ENCODE measurements at places on chromosomes 16 and 17. TPM values are rescaled to one million over a fixed set of nuclear protein-coding genes. Genes with fewer than 3 reads are reported as not detected.

EVI2A gene
- 0.94 TPM for total RNA-seq

CCDC102A gene
- total RNA-seq = 9.9 TPM

GNG13 gene
- not detected for total RNA-seq

TMEM88 gene
- 12.0 TPM for total RNA-seq

CBX2 gene
- total RNA-seq = 7.5 TPM

TLCD3A gene
- 13.4 TPM for total RNA-seq

KRTAP4-6 gene
- total RNA-seq = not detected

ZPBP2 gene
- total RNA-seq = not detected

SMARCE1 gene
- total RNA-seq = 98.3 TPM

MYO15B gene
- total RNA-seq = 1.5 TPM

ZNF624 gene
- 5.1 TPM for total RNA-seq

ZSCAN10 gene
- not detected for total RNA-seq

BCL6B gene
- total RNA-seq = 127 TPM

IGF2BP1 gene
- total RNA-seq = 1.6 TPM

KLHL11 gene
- 26.9 TPM for total RNA-seq

ITGAX gene
- total RNA-seq = 0.81 TPM

KIF2B gene
- total RNA-seq = not detected

ARHGDIA gene
- 167 TPM for total RNA-seq

ACSM5 gene
- total RNA-seq = not detected

ACSM3 gene
- total RNA-seq = 0.19 TPM

NCOR1 gene
- 81.7 TPM for total RNA-seq

BRICD5 gene
- 2.4 TPM for total RNA-seq

TMEM238L gene
- not detected for total RNA-seq

AANAT gene
- not detected for total RNA-seq

ASIC2 gene
- 0.09 TPM for total RNA-seq

TNFRSF13B gene
- not detected for total RNA-seq

CTRB1 gene
- total RNA-seq = not detected

PITPNM3 gene
- total RNA-seq = 2.2 TPM

KRTAP3-2 gene
- total RNA-seq = not detected

P2RX1 gene
- not detected for total RNA-seq

COQ7 gene
- total RNA-seq = 21.4 TPM

DDX52 gene
- 25.5 TPM for total RNA-seq

EXOSC6 gene
- total RNA-seq = 33.0 TPM

KRT9 gene
- total RNA-seq = not detected
